Right ventricle myocardium superior (tissue), 1 donor: ENCODE measurements at places on chromosomes 4 and X. TPM values are rescaled to one million over a fixed set of nuclear protein-coding genes. Genes with fewer than 3 reads are reported as not detected.
A peak's percentile ranks its signal among the peaks of the same experiment; 100 is the strongest.

DNA sequence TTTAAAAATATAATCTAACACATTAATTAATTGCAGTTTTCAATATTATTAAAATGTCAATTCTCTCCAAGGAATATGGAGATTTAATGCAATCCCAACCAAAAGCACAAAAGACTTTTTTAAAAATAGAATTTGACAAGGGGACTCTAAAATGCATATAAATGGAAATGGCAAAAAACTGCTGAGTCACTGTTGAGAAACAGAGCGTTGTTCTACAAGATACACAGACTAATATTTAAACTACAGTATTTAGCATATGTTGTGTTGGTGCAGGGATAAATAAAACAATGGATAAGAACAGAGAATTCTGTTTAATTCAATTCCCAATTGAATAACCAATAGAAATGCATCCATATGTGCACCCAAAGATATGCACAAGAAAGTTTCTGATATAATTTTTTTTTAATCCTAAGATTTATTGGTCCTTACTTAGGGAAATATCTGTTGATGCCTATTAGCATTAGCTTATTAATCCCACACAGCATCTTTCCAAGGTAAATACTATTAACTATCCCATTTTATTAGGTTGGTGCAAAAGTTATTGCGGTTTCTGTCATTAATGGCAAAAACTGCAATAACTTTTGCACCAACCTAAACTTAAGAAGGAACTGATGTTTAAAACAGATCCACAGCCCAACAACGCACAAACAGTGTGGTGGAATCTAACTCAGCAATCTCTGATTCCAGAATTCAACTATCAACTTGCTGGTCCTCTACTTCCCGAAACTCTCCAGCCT lies 86.8 kb upstream of the VEGFC start:
- DNase-seq = no peak

- no peak for DNase-seq
These were observed 56.3 kb upstream of the LNX1 start for GRCh38 chr4:53647547-53647946.

DNA sequence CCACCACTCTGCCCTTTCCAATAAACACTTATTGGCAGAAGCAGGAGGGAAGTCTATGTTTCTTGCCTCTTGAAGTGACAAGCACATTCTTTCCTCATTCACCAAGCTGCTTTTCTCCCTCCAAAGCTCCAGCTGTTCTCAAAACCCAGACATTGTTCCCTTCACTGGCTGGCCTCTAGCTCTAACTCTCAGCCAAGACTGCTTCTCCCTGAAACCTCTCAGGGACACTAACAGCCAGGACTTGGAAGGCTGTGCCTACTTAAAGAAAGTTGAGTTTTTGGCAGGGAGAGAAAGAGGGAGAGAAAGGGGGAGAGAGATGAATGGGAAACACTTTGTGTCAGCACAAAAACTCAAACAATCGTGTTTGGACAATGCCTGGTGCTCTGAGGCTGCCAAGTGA lies 99.5 kb downstream of the COX18 start:
- no peak for DNase-seq

DNA sequence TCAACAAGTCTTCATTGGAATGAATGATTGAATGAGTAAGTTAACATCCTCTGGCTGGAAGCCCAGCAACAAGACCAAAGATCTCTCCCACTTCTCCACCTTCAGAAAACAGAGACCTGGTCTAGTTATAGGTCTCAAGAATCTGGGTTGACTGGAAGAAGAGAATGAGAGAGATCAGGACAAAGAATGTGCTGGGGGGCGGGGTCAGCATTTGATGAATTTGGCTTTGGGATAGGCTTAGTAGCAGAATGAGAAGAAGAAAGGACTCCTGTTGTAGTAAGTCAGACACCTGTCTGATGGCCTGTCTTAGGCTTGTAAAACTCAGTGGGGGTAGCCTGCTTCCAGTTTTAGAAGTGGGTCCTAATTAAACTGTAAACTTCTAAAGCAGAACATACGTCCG lies 51.0 kb downstream of the TRIM2 start:
- DNase-seq = no peak

DNA sequence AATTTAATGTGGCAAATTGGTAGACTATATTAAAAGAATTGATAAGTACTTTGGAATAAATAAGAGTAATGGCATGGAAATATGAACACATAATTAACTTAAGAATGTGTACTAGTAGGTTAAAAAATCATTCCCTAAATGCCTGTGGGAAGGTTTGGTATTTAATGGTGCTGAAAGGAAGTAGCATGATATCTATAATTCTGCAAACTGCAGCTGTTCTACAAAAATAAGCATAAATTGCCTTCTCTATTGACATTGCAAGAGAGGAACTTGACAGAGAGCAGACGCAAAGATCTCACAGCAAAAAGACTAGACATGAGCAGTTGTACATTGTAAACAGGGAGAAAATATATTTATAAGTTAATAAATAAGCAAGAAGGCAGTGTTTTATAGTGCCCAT lies 752.5 kb upstream of the PCDH10 start:
- DNase-seq = no peak

- DNase-seq = no peak
These were observed 16.6 kb downstream of the SULT1E1 start for GRCh38 chr4:69843301-69843700.

DNA sequence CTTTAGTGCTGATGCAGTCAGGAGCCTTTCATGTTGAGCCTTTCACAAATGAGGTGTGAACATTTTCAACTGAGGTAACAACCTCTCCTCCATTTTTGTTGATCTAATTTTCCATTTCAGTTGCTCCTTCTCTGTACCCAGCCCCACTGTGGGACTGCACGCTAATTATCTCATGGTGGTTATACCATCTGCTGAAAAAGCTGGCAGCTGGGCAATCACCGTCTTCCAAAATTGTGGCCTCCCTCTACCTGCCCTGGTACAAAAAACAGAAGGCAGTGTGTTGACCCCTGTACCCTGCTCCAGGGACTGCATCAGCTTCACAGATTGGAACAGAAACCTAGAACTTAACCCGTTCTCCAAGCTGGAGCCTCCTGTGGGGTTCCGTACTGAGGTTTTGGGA lies 72.4 kb upstream of the LONRF3 start:
- no peak for DNase-seq

DNA sequence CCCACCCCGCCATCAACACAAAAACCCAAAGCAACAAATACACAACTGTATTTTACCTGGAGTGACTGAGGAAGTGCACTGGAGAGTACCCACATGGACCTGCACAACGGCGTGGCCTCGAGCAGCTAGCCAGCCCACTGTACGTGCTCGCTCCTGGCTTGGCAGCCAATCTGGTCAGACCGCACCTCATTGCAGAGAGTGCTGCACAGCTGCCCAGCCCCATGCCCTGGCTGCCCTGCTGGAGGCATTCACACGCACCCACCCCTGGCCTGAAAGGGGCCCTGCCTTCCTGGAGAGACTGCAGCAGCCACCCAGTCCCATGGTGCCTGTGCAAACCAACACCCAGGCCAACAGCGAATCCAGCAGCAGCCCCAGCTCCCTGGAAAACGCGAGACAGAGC lies 116.3 kb downstream of the GALNTL6 start:
- DNase-seq = no peak

DNA sequence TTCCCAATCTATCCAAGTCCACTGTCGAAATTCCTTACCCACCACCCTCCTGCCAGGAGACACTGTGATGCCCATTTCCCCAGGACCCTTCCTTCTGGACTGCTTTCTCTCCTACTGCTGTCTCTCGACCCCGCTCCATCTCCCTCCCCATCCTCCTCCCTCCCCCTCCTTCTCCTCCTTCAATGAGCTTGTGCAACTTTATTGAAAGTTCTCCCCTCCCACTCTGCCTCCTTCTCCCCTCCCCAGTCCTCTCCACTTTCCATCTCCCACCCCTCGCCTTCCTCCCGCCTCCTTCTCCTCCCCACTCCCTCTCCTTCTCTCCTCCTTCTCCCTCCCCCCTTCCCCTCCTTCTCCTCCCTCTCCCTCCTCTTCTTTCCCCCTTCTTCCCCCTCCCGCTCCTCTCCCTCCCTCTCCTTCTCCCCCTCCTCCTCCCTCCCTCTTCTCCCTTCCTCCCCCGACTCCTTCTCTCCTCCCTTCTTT lies 116.6 kb upstream of the FAT1 start:
- peak; percentile 53 for DNase-seq

- DNase-seq = peak; percentile 67
These were observed 789 bp downstream of the ARHGAP10 start for GRCh38 chr4:147732518-147733235.

DNA sequence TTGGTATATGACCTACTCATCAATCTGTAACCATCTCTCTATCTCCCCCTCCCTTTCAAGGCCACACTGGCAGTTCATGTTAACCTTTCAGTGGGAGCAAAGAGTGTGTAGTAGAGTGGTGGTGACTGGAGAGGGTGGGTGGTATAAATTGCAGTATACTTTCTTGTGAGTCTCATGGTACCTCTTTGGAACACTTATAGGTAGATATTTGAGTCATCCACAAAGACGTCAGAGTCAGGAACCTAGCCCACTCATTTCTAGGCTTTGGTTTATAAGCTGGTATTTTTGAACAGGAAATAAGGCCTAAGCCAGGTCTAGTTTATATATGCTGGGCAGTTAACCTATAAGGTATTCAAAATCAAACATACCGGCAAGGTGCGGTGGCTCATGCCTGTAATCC lies 36.3 kb downstream of the RLIM start:
- DNase-seq = no peak

DNA sequence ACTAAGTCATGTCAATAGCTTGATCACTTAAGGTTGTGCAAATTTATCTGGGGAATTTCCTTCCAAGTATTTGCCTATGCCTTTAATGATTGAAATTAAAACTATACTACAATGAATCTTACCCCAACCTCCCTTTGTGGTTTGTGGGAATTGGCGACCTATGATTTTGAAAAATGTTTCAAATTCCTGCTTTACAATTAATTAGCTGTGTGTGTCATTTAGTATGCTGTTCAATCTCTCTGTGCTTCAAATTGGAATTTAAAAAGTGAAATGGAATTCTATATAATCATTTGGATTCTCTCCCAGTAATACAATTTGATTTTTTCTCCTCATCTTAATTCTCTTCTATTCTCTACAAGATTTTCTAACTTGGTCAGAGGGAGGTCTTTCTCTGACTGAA lies 2319.5 kb downstream of the ARAP2 start:
- DNase-seq = no peak

GRCh38 chr4:76640353-76640910 lies 205.4 kb downstream of the SHROOM3 start:
- no peak for DNase-seq

DNA sequence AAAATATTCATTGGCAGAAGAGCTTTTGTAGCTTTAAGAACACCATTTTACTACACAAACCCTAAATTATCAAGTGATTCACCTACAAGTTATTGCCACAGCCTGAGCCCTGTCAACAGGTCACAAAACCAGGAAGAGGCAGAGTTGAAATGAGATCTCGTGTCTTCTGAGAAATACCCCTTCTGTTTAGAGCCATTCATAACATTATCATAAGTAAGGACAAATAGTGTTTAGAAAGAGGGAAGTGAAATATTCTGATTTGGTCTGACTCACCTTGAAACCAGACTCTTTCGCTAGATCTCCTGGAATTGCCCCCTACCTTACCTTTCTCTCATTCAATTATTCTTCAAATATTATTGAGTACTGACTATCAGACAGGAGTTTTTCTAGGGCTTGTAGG lies 5.9 kb downstream of the ETDB start:
- DNase-seq = no peak

DNA sequence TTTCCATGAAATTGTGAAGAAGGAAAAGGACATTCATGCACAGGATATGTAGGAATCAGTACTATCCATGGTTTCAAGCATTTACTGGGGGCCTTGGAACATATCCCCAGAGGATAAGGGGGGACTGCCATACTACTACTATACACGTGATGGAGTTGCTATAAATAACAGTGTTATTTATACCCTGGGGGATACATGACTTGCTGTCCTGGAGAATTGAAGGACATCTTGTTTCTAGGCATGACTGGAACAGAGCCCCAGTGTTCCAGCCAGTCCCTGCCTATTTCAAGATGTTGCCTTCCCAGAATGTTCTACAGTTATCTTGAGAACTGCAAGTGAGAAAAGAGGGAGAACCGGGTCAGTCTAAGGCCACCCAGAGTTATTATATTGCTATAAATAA lies 39.6 kb upstream of the ZNF81 start:
- DNase-seq = no peak

GRCh38 chr4:118772081-118772766 lies 63.7 kb downstream of the SEC24D start:
- no peak for DNase-seq

DNA sequence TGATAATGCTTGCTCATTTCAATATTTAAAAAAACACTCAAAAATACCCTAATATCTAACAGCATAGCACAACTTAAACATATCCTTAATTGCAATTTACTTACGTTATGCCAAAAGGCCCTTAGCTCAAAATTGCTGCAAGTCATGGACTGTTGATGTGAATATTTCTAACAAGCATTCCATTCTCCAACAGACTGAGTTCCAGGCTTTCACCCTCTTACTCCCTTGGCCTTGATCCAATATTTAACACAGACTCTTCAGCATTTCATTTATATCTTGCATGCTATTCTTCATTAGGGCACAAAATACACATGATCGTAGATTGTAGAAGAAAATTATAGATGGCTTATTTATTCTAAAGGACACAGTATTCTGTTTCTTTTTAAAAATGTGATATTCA lies 96.5 kb downstream of the RNF150 start:
- no peak for DNase-seq

GRCh38 chr4:187944179-187944578 lies 51.4 kb upstream of the ZFP42 start:
- no peak for DNase-seq

- no peak for DNase-seq
These were observed 438.5 kb downstream of the ADGRL3 start for GRCh38 chr4:61638591-61638990.

DNA sequence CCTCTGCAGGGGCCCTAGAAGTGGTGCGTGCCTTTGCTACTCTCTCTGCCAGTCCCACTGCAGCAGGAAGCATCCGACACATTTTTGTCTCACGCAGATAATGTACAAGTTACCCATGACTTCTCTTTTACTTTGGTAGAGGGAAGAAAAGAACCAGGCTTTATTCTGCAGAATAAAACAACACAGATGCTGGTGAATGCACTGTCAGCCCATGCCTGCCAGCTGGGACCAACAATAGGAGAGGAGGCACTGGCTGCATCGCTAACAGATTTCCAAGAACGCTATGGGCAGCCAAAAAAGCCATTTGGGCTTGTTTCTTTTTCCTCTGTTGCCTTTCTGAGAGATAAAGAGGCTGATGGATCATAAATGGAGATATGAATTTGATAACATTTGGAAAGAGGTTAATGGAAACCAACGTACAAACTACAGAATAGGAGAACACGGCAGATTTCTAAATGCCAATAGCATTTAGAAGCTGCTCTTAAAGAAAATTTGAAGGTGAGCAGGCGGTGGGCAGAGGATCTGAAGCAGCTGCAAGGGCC lies 47.5 kb upstream of the IGFBP7 start:
- no peak for DNase-seq

CSAG3 gene
- not detected for total RNA-seq

PCDH19 gene
- total RNA-seq = 0.32 TPM

GRPR gene
- 0.13 TPM for total RNA-seq

TCEAL2 gene
- total RNA-seq = 0.27 TPM

MAGEB10 gene
- total RNA-seq = not detected

GPC4 gene
- 8.9 TPM for total RNA-seq

SOD3 gene
- total RNA-seq = 62.4 TPM

HSFX4 gene
- total RNA-seq = not detected
